Suppressor macrophage (primary cell): ENCODE measurements at places on chromosomes 1 and 21.

DNA sequence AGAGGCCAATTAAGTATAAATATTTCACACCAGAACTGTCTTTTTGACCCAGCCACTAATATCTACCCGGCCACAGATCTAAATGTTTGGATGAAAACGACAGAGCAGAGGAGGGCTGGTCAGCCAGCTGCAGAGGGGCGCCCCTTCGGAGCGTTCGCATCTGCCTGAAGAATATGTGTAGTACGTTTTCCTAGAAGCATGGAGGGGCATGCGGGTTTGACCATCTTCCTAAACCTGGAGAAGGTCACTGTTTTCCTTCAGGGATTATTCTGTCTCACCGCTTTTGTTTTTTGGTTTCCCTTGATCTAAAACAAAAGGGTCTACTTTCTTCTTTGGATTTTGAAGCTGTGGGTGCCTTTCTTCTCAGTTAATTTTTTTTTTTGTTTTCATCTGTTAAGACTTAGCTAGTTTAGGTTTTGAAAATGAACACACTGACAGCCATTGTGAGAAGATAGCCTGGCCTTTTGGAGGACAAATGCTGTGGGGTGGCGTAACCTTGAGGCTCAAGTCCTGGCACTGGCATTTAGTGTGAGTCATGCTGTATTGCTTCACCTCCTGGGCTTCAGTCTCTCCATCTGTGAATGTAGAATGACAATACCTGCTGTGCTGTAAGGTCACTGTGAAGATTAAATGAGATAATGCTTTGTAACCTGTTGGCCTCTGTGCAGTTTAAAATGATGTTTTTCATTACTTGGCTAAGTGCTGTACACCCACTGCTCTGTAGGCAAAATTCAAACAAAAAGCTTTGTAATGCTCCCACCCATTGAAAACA lies 74.1 kb upstream of the IRF2BP2 start:
- peak; percentile 89 for DNase-seq

DNA sequence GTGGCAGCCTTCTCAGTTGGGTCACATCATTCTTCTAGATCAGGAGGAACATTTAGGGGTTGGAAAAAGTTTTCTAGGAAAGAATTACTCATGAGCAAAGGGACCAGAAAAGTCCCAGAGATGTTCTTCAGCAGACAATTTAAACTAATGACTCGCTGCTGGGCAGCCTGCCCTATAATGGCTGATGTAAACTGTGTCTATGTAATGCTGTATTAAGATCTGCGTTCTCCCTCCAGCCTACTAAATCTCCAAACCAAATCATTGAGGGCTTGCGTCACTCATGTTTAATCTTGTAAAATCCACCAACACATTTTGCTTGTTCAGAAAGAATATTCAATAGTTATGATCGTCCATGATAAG lies 92.1 kb downstream of the LRRC8C start:
- DNase-seq: no peak

GRCh38 chr1:62425041-62425440 lies 11.8 kb upstream of the USP1 start:
- DNase-seq: peak; percentile 18

- DNase-seq: peak; percentile 47
Observed at GRCh38 chr1:202501281-202501680, 152.8 kb downstream of the PPP1R12B start.

DNA sequence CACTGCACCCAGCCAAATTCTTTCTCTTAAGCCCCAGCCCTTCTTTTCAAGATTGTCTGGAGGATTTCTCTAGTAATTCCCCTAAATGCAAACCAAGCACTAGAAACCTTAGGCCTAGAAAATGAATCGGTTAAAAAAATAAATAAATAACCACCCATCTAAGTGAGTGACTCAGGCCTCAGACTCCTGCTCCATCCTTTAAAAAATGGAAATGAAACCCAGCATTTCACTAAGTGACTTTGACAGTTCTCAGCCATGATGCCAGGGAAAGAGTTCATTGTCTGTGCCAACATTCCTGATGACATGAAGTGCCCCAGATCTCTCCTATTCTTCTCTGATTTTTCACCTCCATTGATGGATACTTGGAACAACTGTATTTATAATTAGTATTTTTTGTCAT lies 415.2 kb upstream of the DAB1 start:
- DNase-seq: no peak

- no peak for DNase-seq
Observed at GRCh38 chr1:222909586-222909985, 94.7 kb downstream of the DISP1 start.

DNA sequence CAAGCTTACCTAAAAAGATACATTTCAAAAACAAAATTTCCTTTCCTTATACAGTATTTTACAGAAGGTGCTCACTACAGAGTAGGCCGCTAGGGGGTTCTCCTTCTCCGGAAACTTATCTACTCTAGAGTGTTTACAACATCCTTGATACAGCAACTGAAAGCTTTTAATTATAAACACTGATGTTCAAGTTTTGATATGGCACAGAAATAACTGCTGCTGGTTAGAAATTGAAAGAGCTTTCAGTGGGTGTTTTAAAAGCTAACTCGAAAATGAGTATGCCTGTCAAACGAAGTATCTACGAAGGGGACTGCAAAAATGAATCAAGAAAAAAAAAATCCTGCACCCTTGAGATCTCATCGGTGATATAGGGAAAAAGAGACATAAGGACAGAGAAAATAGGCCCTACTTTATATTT lies 1.0 kb downstream of the YOD1 start:
- DNase-seq: peak; percentile 66

DNA sequence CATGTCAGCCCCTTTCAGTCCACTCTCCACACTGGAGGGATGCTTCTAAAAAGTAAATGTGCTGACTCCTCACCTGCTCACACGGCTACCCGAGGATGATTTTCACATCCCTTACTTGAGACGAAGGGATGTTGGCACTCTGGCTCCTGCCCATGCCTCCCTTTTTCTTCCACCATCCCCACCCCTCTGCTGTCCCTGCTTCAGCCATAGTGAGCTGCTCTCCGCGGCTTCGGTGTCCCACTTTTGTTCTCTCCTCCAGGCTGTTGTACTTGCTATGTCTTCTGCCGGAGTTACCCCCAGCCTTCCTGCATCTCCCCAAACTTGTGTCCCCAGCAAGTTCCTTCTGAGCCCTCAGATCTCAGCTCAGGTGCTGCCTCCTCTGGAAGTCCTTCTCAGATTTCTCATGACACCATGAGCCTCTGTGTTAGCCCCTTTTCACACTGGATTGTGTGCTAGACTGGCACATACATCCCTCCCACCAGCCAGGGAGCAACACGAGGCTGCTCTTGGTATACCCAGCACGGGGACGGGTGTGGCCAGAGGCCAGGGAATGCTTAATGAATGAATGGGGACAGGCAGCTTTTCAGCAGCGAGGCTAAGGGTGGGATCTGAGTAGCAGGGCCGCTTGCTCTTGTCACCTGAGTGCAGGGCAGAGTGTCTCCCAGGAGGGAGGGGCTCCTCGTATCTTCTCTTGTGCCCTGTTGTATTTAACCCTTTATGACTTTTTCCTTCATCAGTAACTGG lies 1.3 kb downstream of the ACOT11 start:
- no peak for DNase-seq

DNA sequence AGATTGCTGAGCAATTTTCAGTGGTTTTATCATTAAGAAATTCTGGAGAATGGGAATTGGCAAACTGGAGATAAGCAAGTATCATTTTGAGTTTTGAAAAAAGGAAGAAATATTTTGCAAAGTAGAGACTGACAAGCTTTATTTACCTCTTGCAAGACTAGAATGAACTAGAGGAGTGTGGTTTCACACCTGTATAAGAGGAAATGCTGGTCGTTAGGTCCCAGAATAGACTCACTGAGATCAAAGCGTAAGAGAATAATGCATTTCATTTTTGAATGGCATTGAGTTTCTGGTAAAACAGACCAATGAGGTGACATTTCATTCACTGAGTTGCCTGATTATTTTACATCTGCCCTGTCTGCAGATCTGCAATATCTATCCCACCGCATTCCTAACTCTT lies 308.1 kb downstream of the ADGRL2 start:
- DNase-seq: no peak

DNA sequence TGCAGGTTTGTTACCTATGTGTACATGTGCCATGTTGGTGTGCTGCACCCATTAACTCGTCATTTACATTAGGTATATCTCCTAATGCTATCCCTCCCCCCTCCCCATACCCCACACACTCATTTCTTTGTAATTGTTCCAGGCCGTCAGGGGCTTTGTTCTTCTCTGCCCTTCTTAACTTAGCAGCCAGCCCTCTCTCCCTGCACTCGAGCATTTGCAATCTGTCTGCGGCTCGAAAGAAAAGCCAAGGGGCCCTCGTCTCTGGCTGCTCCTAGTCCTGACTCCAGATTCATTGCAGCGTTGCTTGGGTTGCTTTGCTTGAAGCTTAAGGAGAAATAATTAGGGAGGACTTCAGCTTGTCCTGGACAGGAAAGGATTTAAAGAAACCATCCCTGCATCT lies 85.7 kb downstream of the ATP1A1 start:
- DNase-seq: no peak

- no peak for DNase-seq
Observed at GRCh38 chr1:184351416-184351975, 35.3 kb upstream of the C1orf21 start.

- no peak for DNase-seq
Observed at GRCh38 chr1:187721216-187721615, 892.5 kb downstream of the PLA2G4A start.
